ENCODE measurements at places on chromosomes 1 and 21.

DNA sequence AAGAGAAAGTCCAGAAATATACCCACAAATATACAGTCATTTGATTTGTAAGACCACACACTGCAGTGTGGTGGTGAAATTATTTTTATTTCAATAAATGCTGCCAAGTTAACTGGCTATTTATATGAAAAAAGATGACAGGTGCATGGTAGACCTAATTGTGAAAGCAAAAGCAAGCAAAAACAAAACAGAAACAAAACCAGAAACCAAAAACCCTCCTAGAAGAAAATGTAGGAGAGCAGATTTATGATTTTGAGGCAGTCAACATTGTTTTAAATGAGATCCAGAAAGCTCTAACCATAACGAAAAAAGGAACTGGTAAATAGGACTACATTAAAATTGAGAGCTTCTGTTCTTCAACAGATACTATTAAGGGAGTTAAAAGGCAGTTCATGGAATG is 303.6 kb downstream of the PRDM2 start:
- DNase-seq: no peak

GRCh38 chr1:174850726-174851125 is 149.0 kb upstream of the CACYBP start:
- no peak for DNase-seq

- DNase-seq: no peak
Measured at GRCh38 chr1:192707978-192708547, 72.1 kb downstream of the RGS13 start.

DNA sequence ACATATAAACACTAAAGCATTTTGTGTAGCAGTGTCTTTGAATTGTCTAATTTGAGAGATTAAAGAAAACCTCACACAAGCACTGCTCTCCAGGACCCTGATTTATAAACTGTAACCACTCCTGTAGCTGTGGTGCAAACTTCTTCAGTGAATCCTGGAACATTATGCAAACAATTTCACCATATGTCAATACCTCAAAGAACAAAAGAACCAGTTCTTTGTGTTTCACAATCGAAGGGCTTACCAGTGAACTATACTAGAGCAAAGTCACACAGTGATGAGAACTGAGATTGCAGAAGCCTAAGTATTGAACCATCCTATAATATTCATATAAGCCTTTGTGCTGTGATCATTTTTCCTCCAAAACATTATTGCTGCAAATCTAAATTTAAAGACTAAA is 21.5 kb downstream of the DPH5 start:
- no peak for DNase-seq

DNA sequence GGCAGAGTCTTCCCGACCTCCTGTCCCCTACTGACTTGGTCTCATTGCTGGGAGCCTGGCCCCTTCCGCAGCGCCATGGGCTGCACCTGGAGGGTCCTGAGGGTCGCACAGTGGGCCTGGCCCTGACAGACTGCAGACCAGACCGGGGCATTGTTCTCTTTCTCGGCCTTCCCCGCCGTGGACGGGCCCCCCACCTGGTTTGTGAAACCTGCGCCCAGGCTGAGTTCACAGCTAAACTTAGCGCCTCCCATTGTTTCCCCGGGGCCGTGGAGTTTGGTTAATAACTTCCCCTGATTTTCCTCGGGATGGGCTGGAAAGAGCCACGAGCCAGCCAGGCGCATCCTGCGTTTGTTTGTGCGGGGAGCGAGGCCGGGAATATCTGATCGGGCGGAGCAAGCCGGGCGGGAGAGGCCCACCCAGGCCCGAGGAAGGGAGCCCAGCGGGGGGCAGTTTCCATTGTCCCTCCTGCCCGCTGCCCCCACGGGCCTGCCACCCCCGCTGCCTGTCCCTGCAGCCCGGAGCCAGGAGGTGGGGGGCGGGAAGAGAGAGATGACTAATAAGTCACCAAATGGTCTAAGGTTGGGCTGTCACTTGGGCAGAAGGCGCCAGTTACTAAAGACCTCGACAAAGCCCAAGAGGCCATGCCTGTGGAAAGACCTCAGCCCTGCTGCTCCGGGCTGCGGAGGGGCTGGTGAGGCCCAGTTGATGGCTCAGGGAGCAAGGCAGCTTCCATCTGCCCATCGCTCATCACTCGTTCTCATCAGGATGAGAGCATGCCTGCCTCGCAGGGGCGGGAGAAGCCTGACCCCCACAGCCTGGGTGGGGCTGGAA is 39.0 kb upstream of the ARHGEF16 start:
- no peak for DNase-seq
